Right cardiac atrium (tissue), 5 donors: ENCODE measurements at places on chromosomes 2 and 18. TPM values are rescaled to one million over a fixed set of nuclear protein-coding genes. Genes with fewer than 3 reads are reported as not detected.

The SANBR gene
- 3.4 TPM for polyA plus RNA-seq

The PROKR1 gene
- 0.02 TPM for polyA plus RNA-seq

- no peak for DNase-seq
These were observed 49.0 kb downstream of the PPP4R1 start for GRCh38 chr18:9565407-9565806.

- DNase-seq: no peak
These were observed 46.0 kb downstream of the CCDC195 start for GRCh38 chr2:224670203-224670602.

The TUBA4B gene
- polyA plus RNA-seq: not detected

The PCARE gene
- 1.1 TPM for polyA plus RNA-seq

- no peak for DNase-seq
These were observed 16.8 kb upstream of the CRIM1 start for GRCh38 chr2:36338827-36339145.

The STPG4 gene
- not detected for polyA plus RNA-seq

- DNase-seq: no peak
These were observed 14.2 kb downstream of the SCN9A start for GRCh38 chr2:166361351-166362153.

- DNase-seq: no peak
These were observed 144.6 kb upstream of the SPRED2 start for GRCh38 chr2:65576861-65577601.

- DNase-seq: no peak
These were observed 199.0 kb upstream of the ERBB4 start for GRCh38 chr2:212737392-212738172.

- no peak for DNase-seq
These were observed 163.7 kb upstream of the ACVR2A start for GRCh38 chr2:147681093-147681492.

- no peak for DNase-seq
These were observed 670.7 kb downstream of the ERBB4 start for GRCh38 chr2:211867845-211868451.

GRCh38 chr2:68420254-68420910 lies 46.7 kb downstream of the FBXO48 start:
- no peak for DNase-seq

The LDLRAD4 gene
- 25.7 TPM for polyA plus RNA-seq

DNA sequence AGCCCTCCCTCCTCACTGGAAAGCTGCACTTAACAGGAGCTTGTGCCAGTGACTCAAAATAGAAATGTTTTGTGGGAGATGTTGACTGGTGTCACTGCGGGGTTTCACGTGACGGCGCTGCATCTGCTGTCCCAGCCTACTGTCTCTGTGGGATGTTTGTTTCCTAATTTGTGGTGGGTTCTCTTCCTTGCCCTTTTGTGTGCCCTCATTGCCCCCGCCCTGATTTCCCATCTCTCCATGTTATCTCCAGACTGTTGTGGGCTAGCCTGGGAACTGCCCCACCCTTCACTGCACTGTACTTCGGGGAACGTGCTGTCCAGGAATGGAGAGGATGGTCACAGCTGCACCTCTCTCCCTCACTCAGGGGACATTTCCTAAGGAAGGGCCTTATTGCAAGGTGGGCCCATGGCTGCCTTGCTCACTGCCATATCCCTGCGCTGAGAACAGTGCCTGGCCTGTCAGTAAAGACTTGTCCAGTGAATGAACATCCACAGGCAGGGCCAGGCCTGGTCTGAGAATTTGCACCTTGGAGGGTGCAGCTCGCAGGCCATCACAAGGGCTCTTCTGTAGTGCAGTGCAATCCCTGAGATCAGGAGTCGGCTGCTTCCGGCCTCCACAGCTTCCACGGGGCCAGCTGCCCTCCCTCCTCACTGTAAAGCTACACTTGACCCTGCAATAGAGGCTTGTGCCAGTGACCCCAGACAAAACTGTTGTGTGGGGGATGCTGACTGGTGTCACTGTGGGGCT lies 18.1 kb downstream of the ZAP70 start:
- no peak for DNase-seq

The EPAS1 gene
- 149 TPM for polyA plus RNA-seq

The DYSF gene
- polyA plus RNA-seq: 36.7 TPM

DNA sequence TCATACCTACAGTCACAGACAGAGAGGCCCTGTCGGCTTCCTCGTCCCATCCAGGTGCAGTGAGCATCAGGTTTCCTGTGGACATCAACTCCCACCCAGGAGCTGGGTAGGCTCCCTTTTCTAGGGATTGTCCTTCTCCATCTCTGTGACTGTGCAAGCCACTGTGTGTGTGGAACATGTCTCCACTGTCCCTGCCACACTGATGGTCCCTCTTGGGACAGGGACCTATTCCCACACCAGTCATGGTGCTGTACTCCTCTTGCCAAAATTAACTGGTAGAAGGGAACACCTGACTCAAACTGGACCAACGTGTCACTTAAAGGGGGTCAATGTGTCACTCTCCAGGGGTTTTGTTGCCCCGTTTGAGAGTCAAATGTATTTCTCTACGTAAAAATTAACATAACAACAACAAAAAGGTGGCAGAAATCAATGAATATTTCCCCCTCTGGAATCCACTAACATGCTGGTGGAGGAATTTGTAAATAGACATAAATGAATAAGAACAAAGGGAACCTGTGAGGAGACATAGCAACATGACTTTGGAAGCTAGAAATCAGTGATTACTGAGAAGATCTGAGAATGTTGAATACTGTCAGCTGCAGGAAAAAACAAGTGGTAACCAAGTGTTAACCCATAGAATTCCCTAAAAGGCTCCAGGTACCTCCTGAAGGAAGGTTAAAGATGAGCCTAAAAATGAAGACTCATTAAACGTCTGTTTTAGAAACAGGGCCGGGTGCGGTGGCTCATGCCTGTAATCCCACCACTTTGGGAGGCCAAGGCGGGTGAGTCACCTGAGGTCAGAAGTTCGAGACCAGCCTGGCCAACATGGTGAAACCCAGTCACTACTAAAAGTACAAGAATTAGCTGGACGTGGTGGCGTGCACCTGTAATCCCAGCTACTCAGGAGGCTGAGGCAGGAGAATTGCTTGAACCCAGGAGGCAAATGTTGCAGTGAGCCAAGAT lies 40.4 kb downstream of the SH2D6 start:
- no peak for DNase-seq

GRCh38 chr2:147760984-147761383 lies 83.8 kb upstream of the ACVR2A start:
- DNase-seq: no peak

DNA sequence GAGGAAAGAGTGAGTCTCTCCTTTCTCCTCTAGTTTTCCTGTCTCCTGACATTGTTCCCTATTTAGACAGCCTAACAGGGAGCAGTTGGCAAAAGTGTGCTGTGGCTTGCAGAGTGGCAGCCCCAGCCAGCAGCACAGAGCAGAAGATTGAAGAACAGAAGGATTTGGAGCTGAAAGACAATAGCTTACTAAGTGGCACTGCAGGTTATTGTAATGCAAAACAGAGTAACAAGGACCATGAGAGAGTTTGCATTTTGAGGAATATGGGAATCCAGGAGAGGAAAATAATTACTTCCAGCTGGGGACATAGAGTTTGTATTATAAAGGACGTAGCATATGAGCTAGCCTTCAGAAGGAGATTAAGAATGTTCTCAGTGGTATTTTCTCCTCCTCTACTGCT lies 342.4 kb downstream of the AKAIN1 start:
- no peak for DNase-seq

- DNase-seq: no peak
These were observed 198.6 kb upstream of the STK17B start for GRCh38 chr2:196369967-196370366.

DNA sequence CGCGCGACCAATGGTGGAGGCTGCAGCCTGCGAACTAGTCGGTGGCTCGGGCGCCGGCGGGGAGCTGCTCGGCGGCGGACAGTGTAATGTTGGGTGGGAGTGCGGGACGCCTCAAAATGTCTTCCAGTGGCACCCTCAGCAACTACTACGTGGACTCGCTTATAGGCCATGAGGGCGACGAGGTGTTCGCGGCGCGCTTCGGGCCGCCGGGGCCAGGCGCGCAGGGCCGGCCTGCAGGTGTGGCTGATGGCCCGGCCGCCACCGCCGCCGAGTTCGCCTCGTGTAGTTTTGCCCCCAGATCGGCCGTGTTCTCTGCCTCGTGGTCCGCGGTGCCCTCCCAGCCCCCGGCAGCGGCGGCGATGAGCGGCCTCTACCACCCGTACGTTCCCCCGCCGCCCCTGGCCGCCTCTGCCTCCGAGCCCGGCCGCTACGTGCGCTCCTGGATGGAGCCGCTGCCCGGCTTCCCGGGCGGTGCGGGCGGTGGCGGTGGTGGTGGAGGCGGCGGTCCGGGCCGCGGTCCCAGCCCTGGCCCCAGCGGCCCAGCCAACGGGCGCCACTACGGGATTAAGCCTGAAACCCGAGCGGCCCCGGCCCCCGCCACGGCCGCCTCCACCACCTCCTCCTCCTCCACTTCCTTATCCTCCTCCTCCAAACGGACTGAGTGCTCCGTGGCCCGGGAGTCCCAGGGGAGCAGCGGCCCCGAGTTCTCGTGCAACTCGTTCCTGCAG lies at the start of gene HOXD9:
Gene HOXD9 (plus strand): TSS at position 37 of the 728 bp plus-strand sequence. CDS start 50 bp downstream, at position 87.
- no peak for DNase-seq

The RANBP2 gene
- polyA plus RNA-seq: 15.8 TPM

The CRYGC gene
- polyA plus RNA-seq: not detected

GRCh38 chr2:160402997-160403979 lies 90.3 kb downstream of the RBMS1 start:
- DNase-seq: no peak

DNA sequence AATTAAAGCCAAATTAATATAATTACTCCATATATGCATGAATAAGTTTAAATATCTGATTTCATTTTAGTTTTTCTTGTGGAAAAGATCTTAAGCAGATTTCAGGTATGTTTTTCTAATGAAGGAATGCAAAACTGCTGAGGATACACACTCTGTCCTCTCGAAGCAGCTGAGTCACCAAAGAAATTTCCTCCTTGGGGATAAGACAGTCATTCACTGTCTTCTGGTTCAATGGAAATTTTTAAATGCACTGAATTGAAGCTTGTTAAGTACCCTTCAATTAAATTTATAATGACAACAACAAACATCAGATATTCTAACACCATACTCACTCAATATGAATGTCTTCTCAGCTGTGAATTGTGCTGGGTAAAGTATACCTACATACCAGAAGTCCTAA lies 101.5 kb upstream of the DNER start:
- no peak for DNase-seq

The CFAP221 gene
- polyA plus RNA-seq: 0.63 TPM

- no peak for DNase-seq
These were observed 60.3 kb downstream of the FARSB start for GRCh38 chr2:222595581-222595980.

GRCh38 chr18:32297579-32298170 lies 107.8 kb downstream of the MEP1B start:
- DNase-seq: no peak

GRCh38 chr2:32594573-32594972 lies 33.3 kb upstream of the TTC27 start:
- DNase-seq: no peak

DNA sequence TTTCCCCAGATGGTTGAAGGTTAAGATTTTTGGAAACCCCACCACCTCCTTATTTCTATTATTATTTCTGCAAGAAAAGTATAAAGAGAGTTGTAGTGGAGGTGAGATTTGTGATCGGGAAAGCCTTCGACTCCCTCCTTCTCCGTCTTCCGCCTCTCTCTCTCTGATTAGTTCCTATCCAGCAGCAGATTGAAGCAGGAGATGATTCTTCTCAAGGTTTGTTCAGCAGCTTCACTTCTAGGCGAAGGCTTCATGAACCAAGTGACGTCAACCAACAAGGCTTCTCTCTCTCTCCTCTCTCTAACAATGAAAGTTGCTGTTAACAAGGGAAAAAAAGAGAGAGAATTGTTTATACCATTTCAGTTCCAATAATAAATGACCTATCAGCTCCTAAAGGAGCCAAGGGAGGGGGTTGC lies at the start of gene BAZ2B:
Gene BAZ2B (minus strand): TSS at position 263 of the 416 bp plus-strand sequence. CDS start 137,829 bp downstream, outside the sequence.
- no peak for DNase-seq

DNA sequence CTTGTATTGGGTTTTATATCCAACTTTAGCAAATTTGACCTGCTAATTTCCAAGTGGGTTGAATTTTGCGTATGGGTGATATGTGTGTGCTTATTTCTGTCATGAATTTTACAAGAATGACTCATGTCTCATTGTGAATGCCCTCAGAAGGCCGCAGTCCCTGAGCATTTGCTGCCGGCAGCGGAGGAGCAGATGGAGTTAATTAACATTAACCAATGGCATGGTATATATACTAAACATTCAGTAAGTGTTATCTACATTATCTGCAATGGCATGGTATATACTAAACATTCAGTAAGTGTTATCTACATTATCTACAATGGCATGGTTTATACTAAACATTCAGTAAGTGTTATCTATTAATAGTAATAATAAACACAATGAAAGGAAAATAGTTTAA lies 90.1 kb downstream of the DOK6 start:
- peak; percentile 11 for DNase-seq

DNA sequence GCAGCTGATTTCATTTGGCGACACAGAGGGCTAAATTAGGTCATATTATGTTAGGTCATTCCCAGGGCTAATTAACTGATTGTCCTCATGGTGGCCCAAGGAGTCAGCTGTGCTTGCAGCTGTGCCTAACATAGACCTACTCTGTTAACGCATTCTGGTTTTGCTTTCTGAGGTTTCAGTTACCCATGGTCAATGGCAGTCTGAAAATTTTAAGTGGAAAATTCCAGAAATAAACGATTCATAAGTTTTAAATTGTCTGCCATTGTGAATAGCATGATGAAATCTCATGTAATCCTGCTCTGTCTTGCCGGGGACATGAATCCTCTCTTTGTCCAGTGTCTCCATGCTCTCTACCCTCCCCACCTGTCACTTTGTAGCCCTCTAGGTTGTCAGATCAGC lies 168.7 kb downstream of the KCNS3 start:
- DNase-seq: no peak

GRCh38 chr2:171173087-171173486 lies 12.4 kb upstream of the TLK1 start:
- DNase-seq: no peak

DNA sequence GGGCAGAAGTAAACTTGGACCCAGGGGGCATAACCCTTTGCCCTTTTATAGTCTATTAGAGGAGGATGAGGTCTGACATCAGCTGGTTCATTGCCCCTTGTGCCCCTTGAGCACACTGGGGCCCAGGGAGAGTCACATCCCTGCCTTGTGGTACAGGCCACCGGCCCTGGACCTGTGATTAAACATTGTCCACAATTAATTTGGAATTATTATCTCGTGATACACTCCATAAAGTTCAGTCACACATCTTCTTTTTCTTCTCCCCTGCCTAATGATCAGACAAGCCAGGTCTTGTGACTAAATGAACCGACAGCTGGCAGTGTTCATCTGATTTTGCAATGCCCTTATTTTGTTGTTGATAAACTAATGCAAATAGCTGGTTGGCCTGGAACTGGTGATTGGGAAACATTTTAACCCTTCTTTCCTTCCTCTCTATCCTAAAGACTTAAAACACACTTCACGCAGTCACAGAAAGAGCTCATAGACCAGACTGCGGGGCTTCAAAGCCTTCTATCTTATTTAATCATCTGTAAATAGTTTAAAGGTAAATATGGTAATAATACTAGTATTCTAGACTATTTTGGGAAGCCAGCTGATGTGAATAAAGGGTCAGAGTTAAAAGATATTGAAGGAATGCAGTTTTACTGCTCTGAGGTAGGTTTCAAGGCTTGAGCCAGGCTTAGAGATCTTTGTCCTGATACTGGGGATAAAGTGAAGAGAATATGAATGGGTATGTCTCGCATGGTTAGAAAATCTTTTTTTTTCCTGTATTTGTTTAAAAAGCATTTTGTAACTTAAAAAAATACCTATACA lies 13.4 kb downstream of the IL1R1 start:
- no peak for DNase-seq

The KCNG2 gene
- polyA plus RNA-seq: not detected

The SMARCAL1 gene
- 10.2 TPM for polyA plus RNA-seq

- no peak for DNase-seq
These were observed 160.9 kb upstream of the EPC2 start for GRCh38 chr2:148483665-148484064.

- no peak for DNase-seq
These were observed 25.9 kb downstream of the ALS2 start for GRCh38 chr2:201754717-201755415.
